ENCODE measurements at places on chromosomes 7 and 10.

- DNase-seq = no peak
These were observed 89.9 kb upstream of the PPP1R3A start for GRCh38 chr7:114008696-114009095.

- DNase-seq = no peak
These were observed 6.7 kb downstream of the CPEB3 start for GRCh38 chr10:92284112-92284704.

DNA sequence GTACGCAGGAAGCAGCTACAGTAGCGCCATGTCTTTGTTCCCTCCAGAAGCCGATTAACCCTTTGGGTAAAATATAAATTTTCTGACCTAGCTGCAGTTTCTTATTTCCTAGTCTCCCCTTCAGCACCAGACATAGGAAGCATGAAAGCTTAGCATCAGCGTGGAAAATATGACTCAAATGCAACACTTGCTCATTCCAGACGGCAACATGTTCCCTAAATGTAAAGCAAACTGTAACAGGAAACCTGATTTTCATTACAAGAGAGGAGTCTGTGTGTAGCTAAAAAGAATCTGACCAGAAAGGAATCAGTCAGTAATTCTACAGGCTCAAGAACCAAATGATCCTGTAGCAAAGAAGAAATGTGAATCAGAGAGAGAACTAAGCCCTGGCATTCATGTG lies 219.2 kb downstream of the C7orf25 start:
- DNase-seq = no peak

GRCh38 chr10:121428867-121429266 lies 169.4 kb downstream of the FGFR2 start:
- DNase-seq = no peak

DNA sequence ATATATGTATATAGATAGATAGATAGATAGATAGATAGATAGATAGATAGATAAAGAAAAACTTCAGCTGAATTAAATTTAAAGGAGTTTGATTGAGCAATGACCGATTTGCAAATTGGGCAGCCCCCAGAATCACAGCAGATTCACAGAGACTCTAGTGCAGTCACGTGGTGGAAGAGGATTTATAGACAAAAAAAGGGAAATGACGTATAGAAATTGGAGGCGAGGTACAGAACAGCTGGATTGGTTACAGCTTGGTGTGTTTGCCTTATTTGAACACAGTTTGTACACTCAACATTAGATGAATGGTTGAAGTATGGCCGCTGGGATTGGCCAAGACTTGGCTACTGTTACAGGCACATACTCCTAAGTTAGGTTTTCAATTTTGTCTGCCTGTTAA lies 8.2 kb upstream of the PODXL start:
- DNase-seq = no peak

- no peak for DNase-seq
These were observed 46.2 kb downstream of the ZNF438 start for GRCh38 chr10:30985512-30985911.
